ENCODE measurements at places on chromosomes 7 and 10.

DNA sequence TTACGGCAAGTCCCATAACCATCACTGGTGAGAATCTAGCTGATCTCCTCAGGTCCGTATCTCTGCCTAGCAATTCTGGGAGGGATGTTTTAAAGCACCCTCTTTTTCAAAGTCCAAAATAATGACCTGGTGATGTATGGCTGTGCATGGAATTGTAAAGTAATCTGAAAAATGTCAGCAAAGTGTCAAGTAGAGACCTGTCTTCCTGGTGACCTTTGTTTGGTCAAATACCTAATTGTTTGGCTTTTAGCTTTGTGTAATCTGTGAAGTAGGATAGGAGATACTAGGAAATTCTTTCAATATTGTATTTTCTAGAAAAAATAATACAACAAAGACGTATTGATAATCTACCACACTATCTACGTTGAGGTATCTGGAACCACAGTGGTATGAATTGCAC lies 51.0 kb downstream of the ABCB5 start:
- DNase-seq = no peak

DNA sequence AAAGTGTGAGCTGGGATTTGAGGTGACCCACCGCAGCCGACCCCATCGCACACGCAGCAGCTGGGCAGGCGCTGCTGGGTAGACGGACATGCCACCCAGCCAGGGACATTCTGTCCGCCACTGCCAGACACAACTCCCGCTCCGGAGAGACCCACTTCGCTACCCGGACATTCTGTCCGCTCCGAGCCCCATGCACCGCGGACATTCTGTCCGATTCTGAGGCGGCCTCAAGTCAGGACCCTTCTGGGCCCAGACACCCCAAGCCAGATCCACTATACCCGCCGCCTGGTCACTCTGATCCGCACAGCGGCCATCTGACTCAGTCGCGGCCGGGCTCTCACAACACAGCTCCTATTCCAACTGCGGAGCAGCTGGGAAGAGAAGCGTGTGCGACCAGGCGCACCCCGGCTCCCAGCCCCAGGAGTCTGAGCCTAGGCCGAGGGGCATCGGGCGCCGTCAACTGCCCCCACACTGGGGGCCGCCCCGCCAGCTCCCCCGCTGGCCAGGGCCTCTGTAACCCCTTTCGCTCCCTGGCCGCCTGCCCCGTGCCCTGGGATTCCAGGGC lies 763 bp downstream of the PITX3 start:
- peak; percentile 50 for DNase-seq

DNA sequence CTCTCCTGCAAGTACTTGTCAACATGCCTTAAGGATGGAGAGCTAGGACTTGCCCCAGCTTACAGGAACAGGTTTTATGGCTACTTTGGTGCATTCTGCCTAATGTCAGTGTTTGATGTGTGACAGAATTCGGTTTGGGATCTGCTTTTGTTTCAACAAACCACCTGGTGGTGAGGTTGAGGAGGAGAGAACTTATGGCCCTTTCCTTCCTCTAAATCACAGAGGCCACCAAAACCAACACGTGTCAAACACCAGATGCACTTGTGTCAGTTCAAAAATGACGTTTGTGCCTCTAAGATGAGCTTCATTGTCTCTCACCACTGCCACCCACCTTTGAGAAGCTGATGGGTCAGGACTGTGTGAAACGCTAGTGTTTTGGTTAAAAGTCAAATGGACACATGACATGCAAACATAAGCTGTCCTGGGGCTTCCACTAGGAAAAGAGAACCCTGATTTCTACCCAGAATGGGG lies 83.9 kb downstream of the OSBPL3 start:
- no peak for DNase-seq

- no peak for DNase-seq
Observed at GRCh38 chr7:80450621-80451308, 61.1 kb downstream of the GNAT3 start.

DNA sequence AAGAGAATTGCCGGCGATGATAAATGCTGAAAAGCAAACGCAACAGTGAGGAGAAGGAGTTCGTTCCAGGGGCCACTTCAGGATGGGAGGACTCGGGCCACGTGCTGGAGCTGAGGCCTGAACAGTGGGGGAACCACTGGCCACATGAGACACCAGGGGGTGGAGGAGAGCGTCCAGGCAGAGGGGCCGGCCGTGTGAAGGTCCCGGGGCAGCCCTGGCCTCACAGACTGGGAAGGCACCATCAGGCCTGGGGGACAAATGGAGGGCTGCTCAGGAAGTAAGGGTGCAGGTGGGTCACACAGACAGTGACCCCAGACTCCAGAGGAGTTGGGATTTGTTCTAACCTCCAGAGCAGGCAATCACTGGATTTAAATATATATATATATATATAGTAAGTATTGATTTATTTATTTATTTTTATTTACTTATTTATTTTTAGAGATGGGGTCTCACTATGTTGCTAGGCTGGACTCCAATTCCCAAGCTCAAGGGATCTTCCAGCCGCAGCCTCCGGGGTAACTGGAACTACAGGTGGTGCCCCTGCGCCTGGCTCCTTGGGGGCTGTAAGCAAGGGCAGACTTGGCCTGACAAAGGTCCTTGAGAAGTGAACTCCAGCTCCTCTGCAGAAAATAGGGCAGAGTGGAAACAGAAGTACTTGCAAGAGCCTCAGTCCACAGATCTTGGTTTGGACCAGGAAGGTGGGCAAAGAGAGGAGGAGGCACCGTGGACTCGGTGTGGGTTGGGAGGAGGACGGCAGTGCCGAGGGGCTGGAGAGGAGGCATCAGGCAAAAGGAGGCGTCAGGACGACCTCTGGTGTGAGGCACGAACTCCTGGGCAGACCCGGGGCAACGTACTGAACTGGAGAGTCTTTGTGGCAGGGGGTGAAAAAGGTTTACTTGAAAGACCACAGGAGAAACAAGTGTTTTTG lies 57.3 kb downstream of the TCERG1L start:
- no peak for DNase-seq

GRCh38 chr10:68111584-68111983 lies 2.3 kb downstream of the MYPN start:
- no peak for DNase-seq

- no peak for DNase-seq
Observed at GRCh38 chr7:157769086-157769485, 432.3 kb downstream of the DNAJB6 start.

DNA sequence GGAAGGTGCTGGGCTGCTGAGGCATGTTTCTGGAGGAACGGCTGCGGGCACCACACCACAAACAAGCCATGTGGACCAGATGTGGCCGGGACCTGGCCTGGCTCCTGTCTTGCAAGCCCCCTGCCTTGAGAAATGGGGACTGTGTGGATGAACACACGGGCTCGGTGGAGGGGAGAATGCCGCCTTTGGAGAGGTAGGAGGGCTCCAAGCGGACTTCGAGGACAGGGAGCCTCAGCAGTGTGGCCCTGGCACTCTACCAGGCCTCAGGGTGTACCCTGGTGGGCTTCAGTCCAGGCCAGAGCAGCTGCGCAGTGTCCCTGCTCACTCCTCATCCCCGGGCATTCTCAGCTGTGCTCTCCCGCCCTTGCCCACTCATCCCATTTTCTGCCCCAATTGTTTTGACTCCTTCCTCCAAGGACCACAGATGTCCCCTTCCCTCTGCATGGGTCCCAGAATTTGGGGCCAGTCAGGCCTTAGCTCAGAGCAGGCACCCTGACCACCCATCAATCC lies 31.5 kb downstream of the PWWP2B start:
- DNase-seq = no peak

GRCh38 chr7:52017802-52018679 lies 701.4 kb upstream of the COBL start:
- no peak for DNase-seq

- no peak for DNase-seq
Observed at GRCh38 chr7:44112997-44113763, 9.0 kb downstream of the AEBP1 start.

All from ovary (tissue), 10 donors.